ENCODE measurements at places on chromosomes 12 and 14. TPM values are rescaled to one million over a fixed set of nuclear protein-coding genes. Genes with fewer than 3 reads are reported as not detected.

GRCh38 chr12:124295431-124296058, 652 bp downstream of the RFLNA start:
- H3K4me3 ChIP-seq = no peak overlapping the region
- no peaks in the 10 kb centered on the region for H3K4me1 ChIP-seq
- H3K27me3 ChIP-seq = peaks cover 6% of the 10 kb centered on the region
- DNase-seq = no peak

- peaks cover 23% of the 10 kb centered on the region for H3K4me1 ChIP-seq
- H3K36me3 ChIP-seq = peaks cover 11% of the 10 kb centered on the region
- H3K4me3 ChIP-seq = no peak overlapping the region
- no peak for DNase-seq
These were observed 201.9 kb downstream of the FOXN3 start for GRCh38 chr14:89215114-89215513.

GRCh38 chr14:68113343-68113930, 293.9 kb downstream of the RAD51B start:
- no peaks in the 10 kb centered on the region for H3K36me3 ChIP-seq
- H3K27me3 ChIP-seq = no peaks in the 10 kb centered on the region
- no peak overlapping the region for H3K27ac ChIP-seq
- no peak for DNase-seq

- no peak overlapping the region for H3K4me3 ChIP-seq
- no peak for DNase-seq
- H3K27ac ChIP-seq = no peak overlapping the region
- H3K36me3 ChIP-seq = no peaks in the 10 kb centered on the region
These were observed 107.1 kb downstream of the TMTC1 start for GRCh38 chr12:29676676-29677075.

DNA sequence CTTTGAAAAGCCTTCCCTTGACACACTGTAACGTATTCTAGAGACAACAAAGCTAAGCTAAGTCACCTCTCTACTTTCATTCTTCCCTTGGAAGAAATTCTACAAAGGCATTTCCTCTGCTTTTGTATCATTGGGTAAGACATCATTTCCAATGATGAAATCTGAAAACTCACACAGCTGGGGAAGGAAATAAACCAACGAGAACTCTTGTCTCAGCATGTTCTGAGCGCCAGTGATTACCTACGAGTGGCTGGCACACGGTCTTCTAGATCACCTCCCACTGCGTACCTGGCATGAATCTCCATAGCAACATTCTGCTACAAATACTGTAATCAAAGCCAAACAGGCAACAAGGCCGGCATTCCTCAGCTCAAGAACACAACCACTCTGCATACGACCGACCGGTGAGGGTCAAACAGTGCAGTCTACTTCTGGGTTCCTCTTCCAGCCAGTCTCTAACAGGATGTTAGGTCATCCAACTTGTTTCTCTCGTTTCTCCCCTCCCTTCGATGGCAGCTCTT, 7.6 kb downstream of the VPS37B start:
- H3K4me1 ChIP-seq = peaks cover 92% of the 10 kb centered on the region
- H3K36me3 ChIP-seq = no peaks in the 10 kb centered on the region
- H3K27me3 ChIP-seq = peaks cover 3% of the 10 kb centered on the region
- peak overlapping the region; percentile 95 for H3K27ac ChIP-seq
- DNase-seq = no peak
- H3K4me3 ChIP-seq = peak overlapping the region; percentile 72

- no peak for DNase-seq
- peak overlapping the region; percentile 36 for H3K27ac ChIP-seq
- peaks cover 11% of the 10 kb centered on the region for H3K36me3 ChIP-seq
These were observed 37.1 kb downstream of the MDM2 start for GRCh38 chr12:68844788-68845695.

GRCh38 chr14:93281937-93282336, 50.9 kb downstream of the BTBD7 start:
- DNase-seq = no peak
- H3K36me3 ChIP-seq = peaks cover 4% of the 10 kb centered on the region
- H3K4me1 ChIP-seq = peaks cover 9% of the 10 kb centered on the region
- H3K27me3 ChIP-seq = no peaks in the 10 kb centered on the region
- no peak overlapping the region for H3K27ac ChIP-seq
- H3K4me3 ChIP-seq = no peak overlapping the region

DNA sequence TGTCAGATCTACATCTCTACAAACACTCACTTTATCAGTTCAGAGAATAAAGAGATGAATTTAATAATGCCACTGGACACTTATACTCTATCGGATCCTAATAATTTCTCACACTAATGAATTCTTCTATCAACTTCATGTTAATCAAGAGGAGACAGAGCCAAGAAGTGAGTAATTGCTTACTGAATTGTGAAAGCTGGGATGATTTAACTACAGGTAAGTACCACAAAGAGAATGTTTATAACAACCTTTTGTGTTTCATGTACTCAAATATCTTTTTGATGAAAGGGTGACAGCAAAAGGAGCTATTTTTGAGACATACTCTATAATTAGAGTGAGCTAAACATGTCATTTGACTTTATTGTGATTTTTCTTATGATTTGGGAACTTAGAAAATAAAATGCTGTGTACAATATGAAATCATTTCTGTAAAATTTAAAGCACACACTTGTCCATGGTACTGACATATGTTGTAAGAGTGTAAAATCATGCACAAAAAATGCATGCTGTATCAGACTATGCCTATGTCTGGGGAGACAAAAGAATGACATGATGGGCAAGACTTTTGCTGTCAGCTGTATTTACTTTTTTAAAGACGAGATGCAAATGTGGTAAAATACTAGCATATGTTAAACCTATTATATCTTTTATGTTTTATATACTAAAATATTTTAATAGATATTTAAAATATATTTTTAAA, 361.2 kb downstream of the CCER1 start:
- H3K4me1 ChIP-seq = no peaks in the 10 kb centered on the region
- no peak overlapping the region for H3K27ac ChIP-seq
- H3K27me3 ChIP-seq = no peaks in the 10 kb centered on the region
- no peaks in the 10 kb centered on the region for H3K36me3 ChIP-seq

GRCh38 chr12:40375076-40375475, 150.3 kb downstream of the LRRK2 start:
- no peak for DNase-seq
- no peak overlapping the region for H3K27ac ChIP-seq
- H3K4me3 ChIP-seq = no peak overlapping the region
- no peaks in the 10 kb centered on the region for H3K4me1 ChIP-seq
- H3K27me3 ChIP-seq = no peaks in the 10 kb centered on the region

GRCh38 chr12:109871668-109872314, 8.6 kb downstream of the GLTP start:
- H3K36me3 ChIP-seq = peaks cover 8% of the 10 kb centered on the region
- H3K4me1 ChIP-seq = peaks cover 46% of the 10 kb centered on the region
- H3K27me3 ChIP-seq = no peaks in the 10 kb centered on the region
- H3K4me3 ChIP-seq = no peak overlapping the region

GRCh38 chr14:65079768-65080167, 22.5 kb downstream of the MAX start:
- no peak for DNase-seq
- H3K27ac ChIP-seq = peak overlapping the region; percentile 30
- H3K27me3 ChIP-seq = peaks cover 2% of the 10 kb centered on the region
- peaks cover 90% of the 10 kb centered on the region for H3K4me1 ChIP-seq

- no peaks in the 10 kb centered on the region for H3K36me3 ChIP-seq
- no peaks in the 10 kb centered on the region for H3K27me3 ChIP-seq
- no peaks in the 10 kb centered on the region for H3K4me1 ChIP-seq
- DNase-seq = no peak
- no peak overlapping the region for H3K27ac ChIP-seq
- no peak overlapping the region for H3K4me3 ChIP-seq
These were observed 193.7 kb upstream of the FRMD6 start for GRCh38 chr14:51457843-51458562.

DNA sequence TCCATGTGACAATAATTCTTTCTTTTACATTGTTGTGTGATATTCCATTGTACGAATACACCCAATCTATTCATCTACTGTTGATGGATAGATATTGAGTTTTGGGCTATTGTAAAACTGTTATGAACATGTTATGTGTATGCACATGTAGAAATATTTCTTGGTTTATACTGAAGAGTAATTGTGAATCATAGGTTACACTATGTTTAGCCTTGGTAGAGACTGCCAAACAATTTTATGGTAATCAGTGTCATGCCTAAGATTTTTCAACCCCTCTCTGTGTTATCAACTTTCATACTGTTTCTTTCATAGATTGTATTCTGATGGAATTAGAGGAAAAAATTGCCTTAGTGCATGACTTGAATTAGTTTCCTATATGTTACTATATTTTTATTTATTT, 39.5 kb downstream of the FRMD6 start:
- H3K4me3 ChIP-seq = no peak overlapping the region
- H3K36me3 ChIP-seq = no peaks in the 10 kb centered on the region
- no peak overlapping the region for H3K27ac ChIP-seq
- H3K4me1 ChIP-seq = no peaks in the 10 kb centered on the region
- no peak for DNase-seq
- H3K27me3 ChIP-seq = no peaks in the 10 kb centered on the region

DNA sequence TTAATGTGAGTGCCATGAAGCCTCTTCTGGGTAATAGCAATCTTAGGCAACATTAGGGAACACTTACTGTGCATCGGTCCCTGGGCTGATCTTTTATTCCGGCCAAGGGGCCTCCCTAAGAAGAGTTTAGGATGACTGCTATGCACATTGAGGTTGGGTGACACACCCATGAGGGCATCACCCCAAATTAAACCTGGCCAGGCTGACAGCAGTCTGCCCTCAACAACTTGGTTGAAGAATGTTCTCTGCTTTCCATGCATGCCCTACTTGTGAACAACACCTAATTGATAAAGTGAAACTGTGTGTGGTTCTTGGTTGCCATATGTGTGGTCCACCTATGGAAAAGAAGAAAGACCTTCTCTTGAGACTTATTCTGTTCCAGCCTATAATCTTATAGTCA, 1098.0 kb downstream of the BCL11B start:
- H3K27ac ChIP-seq = peak overlapping the region; percentile 88
- H3K4me1 ChIP-seq = peaks cover 46% of the 10 kb centered on the region
- peak; percentile 9 for DNase-seq
- H3K36me3 ChIP-seq = no peaks in the 10 kb centered on the region
- H3K4me3 ChIP-seq = peak overlapping the region; percentile 35

DNA sequence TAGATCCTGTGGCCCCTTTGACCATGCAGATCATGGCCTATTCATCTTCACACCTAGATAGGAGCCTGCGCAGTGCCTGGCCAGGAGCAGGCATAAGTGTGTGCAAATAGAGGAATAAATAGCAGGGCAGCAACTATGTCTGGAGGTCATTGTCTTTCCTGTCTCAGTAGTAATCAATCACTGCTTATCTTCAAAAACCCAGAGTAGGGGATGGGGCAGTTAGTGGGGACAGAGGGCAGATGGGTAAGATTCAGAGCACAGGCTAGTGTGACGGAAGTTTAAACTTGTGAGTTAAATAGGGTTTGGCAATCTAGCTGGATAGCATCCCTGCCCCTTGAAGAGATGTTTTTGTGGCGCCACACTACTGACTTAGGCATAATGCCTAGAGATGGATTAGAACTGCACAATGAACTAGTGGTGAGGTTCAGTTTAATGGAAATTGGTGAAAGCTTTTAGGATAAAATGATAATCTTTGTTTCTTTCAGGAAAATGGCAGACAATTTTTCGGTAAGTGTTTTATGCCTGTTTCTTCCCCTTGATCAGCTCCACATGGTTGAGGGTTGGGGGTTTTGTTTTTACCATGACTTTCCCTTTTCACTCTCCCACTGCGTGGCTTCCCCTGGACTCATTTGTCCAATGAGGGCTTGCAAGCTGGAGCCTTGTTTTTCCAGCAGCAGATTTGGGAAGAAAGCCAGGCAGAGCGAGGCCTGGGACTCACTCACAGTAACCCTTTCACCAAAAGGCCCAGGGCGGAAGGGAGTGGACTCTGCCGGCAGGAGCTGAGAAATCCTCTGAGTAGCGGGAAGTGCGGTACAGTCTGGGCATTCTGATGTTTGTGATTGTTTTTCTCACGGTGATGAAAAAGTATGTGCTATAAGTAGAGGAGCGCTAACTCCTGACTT, 8.1 kb downstream of the LGALS3 start:
- DNase-seq = no peak
- H3K27me3 ChIP-seq = no peaks in the 10 kb centered on the region
- H3K4me3 ChIP-seq = no peak overlapping the region
- peaks cover 13% of the 10 kb centered on the region for H3K36me3 ChIP-seq

DNA sequence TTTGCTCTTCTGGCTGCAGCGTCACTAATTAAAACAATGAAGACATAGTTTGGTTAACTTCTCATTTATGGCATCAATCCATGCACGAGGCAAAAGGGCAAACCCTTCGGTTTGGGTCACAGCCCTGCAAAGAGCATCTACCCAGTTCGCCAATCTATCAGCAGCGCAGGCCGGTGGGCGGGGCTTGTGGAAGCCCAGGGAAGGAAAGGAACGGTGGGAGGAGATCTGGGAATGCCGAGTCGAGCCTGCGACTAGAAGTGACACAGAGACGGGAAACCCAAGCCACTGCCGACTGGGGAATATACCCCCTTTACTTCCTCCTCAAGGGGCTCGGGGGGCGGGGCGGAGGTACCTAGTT, 466 bp downstream of the KICS2 start:
- no peaks in the 10 kb centered on the region for H3K36me3 ChIP-seq
- peaks cover 18% of the 10 kb centered on the region for H3K27me3 ChIP-seq
- H3K4me1 ChIP-seq = peaks cover 24% of the 10 kb centered on the region
- peak overlapping the region; percentile 96 for H3K4me3 ChIP-seq

GRCh38 chr12:18723752-18724151, 14.1 kb downstream of the PLCZ1 start:
- no peak for DNase-seq
- no peaks in the 10 kb centered on the region for H3K4me1 ChIP-seq
- no peak overlapping the region for H3K4me3 ChIP-seq
- H3K36me3 ChIP-seq = no peaks in the 10 kb centered on the region
- no peak overlapping the region for H3K27ac ChIP-seq
- H3K27me3 ChIP-seq = no peaks in the 10 kb centered on the region

GRCh38 chr14:45947830-45948229, 694.8 kb upstream of the MIS18BP1 start:
- no peak overlapping the region for H3K4me3 ChIP-seq
- H3K27me3 ChIP-seq = no peaks in the 10 kb centered on the region
- H3K27ac ChIP-seq = no peak overlapping the region
- no peaks in the 10 kb centered on the region for H3K4me1 ChIP-seq

KRT83 gene
- not detected for polyA plus RNA-seq

GPRC5D gene
- not detected for polyA plus RNA-seq

RASSF8 gene
- polyA plus RNA-seq = 1.3 TPM

GLI1 gene
- not detected for polyA plus RNA-seq

KRT3 gene
- not detected for polyA plus RNA-seq

SCARB1 gene
- 1.3 TPM for polyA plus RNA-seq

GUCY2C gene
- not detected for polyA plus RNA-seq
